ENCODE measurements at places on chromosomes 4 and X.
A peak's percentile ranks its signal among the peaks of the same experiment; 100 is the strongest.

DNA sequence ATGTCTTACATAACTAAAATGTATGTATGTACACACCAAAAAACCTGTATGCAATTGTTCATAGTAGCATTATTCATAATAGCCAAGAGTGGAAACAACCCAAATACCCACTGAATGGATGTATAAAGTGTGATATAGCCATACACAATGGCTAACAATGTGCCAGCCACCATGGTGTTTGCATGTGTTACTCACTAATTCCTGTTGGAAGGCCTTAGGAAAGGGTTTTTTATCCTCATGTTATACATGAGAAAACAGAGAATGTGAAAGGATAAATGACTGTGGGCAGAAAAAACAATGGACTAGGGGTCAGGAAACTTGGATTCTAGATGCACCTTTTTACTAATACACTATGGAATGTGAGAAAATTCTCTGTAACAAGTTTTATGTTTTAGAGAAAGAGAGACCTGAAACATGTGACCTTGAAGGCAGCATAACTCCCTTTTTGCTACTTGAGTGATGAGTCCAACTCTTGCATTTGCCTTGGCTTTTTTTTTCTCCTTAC is 55.7 kb downstream of the TIGD2 start:
- DNase-seq = no peak

DNA sequence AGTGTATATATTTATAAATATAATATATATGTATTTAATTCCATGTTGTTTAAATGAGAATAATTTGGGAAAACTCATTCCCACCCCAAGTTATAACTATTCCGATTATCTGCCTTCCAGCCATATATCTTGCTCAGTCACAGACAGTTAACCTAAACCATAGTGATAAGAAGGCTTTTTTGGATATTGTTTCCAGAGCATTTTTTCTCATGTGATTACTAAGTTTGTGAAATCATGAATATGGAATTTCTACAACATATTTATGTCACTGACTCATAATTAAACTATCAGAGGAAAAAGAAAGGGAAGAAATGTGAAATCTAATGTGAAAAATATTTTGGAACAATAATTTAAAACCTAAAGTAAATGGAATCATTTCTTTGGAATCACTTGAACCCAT is 1163.5 kb upstream of the PABPC4L start:
- no peak for DNase-seq

GRCh38 chr4:86965019-86965976 is 30.5 kb downstream of the AFF1 start:
- peak; percentile 16 for DNase-seq

- no peak for DNase-seq
These were observed 450.6 kb upstream of the RASGEF1B start for GRCh38 chr4:81922313-81922712.

DNA sequence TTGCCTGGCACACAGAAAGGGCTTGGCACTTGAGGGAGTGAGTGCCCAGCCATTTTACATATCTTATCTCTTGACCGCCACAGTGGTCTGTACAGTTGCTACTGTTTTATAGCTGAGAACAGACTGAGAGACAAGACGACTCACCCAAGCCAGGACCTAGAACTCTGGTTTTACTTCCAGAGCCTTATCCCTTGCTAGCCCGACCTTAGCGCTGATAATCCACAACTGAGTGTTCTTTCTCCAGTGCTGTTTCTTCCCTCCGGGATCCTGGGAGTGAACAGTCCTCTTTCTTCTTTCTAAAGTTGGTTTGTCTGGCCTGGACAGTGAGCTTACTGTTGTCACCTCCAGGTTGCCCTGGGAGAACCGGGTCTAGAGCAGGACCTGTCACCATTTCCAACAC is 52.5 kb upstream of the TADA2B start:
- no peak for DNase-seq

GRCh38 chrX:133005042-133005441 is 46.6 kb upstream of the HS6ST2 start:
- DNase-seq = no peak

- no peak for DNase-seq
These were observed 481.2 kb upstream of the DIPK2B start for GRCh38 chrX:45681891-45682290.

DNA sequence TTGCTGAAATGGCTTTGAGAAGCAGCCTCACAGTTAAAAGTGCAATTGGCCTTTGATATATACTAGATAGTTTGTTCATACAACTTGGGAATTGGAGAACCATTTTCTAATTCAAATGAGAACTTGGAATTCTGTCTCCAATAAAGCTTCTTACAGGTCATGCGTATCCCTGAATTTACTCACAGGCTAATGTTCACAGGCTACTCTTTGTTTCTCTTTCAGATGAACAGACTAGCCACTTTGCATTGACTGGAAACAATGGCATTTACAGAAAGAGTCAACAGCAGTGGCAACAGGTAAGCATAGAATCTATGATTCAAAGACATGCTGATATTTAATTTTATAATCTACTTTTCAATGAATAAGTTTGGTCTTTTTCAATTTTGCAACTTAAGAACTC is 13.5 kb downstream of the AFF1 start:
- DNase-seq = no peak

DNA sequence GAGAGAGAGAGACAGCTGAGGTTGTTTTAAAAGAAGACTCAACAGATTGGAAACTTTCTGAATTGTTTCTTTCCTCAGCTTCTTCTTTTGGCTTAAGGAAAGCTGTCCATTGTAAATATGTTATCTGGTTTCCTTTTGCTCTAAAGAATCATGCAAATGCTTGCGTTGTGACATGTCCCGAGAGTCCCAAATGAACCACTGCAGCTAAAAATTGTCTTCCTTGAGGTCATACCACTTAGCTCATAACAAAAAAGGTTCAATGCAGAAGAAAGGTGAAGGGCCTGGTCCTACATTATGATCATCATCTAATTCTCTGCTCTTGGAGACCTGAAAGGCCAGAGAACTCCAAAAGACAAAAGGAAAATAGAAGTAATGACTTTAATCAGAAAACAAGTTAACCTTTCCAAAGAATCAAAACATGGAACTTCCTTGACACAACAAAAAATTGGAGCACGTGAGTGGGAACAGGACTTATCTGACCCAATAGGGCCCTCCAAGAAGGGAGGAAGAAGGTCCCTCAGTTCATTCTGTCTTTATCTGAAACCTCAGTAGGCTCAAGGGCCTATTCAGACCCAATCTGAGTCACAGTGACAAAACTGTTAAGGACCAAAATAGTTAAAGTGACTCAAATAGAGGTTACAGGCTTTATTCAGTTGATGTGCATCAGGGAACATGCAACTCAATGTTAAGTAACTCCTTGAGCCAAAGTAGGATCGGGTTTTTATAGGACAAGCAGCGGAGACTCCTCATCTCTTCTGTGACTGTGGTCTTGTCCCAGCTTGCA is 14.7 kb upstream of the VSIG1 start:
- DNase-seq = no peak
